Stimulated activated CD4-positive, alpha-beta T cell treated with anti-CD3 and anti-CD28 coated beads, Interleukin-12 subunit alpha, Interleukin-12 subunit beta, amount 100 ng/mL, for 48 hours (primary cell): ENCODE measurements at places on chromosomes 13 and 19.

DNA sequence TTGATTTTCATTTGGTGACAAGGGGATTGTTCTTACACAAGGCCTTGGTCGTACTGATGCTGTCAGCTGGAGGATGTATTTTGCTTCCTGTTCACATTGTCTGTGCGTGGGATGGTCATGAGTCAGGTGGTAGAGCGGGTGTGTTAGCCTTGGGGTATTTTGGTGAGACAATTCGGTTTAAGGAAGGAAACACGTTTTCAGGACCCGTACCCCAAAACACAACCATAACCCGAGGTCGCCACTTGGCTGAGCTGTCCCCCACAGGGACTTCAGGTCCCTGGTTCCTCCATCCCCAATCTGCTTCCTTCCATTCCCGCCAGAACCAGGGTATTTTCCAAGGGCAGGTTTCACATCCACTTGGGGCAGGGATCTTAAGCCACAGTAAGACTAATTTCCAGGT is 15.0 kb downstream of the MYO9B start:
- DNase-seq: no peak

- no peak for DNase-seq
Measured at GRCh38 chr19:54873990-54874389, at the start of gene FCAR. TSS of gene FCAR (plus strand) at chr19:54874235. CDS start at chr19:54874290, 55 bp downstream.

GRCh38 chr19:38759590-38760003 is 13.7 kb downstream of the LGALS7 start:
- DNase-seq: no peak

GRCh38 chr13:94308832-94309231 is 170.7 kb downstream of the DCT start:
- no peak for DNase-seq

DNA sequence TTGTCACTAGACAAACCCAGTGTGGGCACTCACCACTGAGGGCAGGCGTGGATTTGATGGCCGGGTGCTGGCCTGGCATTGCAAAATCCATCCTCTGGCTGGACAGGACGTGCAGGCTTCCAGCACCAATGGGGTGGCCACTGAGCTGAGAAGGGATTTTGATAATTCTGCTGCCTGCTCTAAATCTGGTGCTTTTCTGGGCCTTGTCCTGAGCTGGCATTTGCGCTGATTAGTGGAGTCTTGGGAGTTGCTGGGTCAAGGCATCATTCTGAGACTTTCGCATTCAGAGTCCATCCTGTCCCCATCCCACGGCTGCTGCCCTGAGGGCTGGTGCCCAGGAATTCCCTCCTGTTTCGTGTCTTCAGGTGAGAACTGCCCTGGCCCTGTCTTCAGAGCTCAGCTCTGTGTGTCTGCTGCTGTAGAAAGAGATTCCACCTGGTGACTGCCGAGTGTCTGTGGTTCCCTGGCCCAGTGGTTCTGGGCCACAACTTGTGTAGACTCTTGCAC is 65.9 kb upstream of the MCF2L start:
- no peak for DNase-seq

GRCh38 chr13:98523455-98524102 is 53.3 kb downstream of the STK24 start:
- DNase-seq: no peak

DNA sequence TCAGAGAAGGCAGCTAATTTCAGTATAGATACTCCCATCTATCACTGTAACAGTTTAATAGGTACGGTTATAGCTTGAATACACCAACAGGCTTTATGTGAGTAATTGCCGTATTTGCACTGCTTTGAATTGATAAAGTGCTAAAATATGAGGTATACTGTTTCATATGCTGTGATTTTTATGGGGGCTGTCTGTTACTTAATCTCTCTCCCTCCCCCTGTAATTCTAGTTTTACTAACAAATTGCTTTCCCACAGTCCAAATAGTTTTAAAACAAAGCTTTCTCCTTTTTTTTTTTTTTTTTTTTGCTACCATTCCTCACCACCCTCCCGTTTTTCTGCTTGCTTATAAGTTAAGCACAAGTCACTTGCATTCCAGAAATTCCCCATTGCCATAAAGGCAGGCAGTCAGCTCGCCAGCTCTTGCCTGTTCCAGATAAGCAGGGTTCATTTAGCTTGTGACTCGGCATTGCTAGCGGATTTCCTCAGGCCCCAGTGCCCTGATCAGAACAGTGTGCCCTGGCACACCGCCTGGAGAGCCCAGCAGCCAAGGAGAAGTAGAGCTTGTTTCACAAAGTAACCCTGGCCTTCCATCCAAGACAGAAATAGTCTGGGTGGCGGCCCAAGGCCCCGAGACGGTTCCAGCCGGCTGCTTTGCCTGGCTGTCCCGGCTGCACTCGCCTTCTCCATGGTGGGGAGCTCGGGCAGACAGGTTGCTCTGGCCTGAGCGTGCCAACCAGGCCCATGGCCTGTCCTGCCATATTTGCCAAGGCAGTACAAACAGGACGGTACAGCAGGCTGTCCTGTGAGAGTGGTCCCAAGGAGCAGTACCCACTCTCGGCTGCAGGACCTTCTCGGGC is 43.5 kb upstream of the NPAS1 start:
- no peak for DNase-seq

- no peak for DNase-seq
Measured at GRCh38 chr19:14550201-14550754, 20.9 kb downstream of the TECR start.

DNA sequence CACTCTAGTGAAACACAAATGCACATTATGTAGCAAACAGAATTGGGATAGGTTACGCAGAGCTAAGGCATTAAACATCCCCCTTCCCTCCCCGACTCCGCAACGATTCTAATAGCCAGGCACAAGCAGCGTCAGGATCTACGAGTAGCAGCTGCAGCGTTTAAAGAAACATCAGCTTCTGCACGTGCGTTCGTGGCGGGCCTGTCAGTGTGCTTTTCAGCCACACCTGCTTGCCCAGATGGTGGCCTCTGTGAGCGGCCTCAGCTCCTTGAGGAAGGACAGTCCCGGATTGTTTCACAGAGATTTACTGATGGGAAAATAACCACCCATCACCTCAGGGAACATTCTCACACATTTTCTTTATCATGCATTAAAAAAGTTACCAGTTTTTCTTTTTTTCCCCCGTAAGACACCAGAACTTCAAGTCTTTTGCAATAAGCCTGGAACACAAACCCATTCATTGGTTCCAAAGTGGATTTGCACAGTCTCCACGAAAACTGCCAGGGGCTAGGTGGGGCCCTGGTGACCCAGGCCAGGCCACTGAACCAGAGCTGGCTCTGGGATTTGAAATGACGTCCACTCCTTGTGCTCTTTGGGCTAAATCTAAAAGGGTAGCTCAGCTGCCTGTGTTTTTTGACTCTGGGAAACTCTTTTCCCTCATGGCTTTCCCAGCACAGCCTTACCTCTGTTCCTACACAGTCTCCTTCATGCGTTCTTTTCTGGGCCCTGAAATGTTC is 325.5 kb downstream of the KCNRG start:
- DNase-seq: no peak

DNA sequence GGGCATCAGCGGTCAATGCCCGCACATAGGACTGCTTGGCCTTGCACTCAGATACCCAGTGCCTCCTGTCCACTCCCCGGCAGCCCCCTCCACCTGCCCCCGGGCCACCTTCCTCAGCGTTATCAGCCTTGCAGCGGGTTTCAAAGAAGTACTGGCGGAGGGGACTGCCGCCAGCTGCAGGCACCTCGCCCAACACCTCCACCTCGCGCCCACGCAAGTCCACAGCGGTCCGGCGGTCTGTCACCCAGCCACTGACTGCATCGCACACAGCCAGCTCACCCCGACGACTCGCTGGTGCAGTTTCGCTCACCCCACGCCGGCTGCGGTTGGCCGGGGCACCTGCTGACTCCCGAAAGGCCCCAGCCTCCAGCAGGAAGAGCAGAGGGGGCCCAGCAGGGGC is 3.2 kb downstream of the NTF4 start:
- no peak for DNase-seq

- no peak for DNase-seq
Measured at GRCh38 chr19:43596842-43597461, 557 bp downstream of the ZNF576 start.

GRCh38 chr13:92074658-92075057 is 676.2 kb downstream of the GPC5 start:
- no peak for DNase-seq

DNA sequence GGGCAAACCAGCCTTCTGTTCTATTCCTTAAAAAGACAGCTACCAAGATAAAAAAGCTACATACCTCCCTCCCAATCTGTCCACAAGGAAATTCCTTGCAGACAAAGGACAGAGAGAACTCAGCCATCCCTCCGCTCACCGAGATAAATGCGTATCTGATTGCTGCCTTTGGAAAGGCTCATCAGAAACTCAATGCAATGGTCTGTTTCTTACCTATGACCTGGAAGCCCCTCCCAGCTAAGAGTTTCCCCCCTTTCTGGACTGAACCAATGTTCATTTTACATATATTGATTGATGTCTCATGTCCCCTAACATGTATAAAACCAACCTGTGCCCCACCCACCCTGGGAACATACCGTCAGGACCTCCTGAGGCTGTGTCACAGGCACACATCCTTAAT is 11.6 kb downstream of the BTBD2 start:
- DNase-seq: no peak

DNA sequence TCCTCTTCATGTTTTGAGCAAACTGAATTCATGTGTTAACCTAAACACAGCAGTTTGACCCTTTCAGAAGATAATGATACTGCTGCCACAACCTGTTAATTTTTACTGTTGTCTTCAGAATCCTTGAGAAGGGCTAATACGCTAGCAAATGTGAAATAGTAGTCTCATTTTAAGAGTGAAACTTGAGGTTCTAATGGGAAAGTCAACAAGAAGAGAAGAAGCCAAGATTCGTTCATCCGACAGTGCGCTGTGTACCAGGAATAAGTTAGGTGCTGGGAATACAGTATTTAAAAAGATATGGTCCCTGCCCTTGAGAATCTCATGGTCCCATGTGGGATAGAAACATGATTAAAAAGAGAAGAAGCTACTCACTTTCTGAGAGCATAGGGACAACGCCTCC is 134.4 kb downstream of the KL start:
- DNase-seq: no peak

GRCh38 chr19:13868663-13869062 is 8.3 kb upstream of the NANOS3 start:
- DNase-seq: no peak

GRCh38 chr19:33784432-33784831 is 12.2 kb upstream of the KCTD15 start:
- DNase-seq: no peak

GRCh38 chr19:33386361-33386858 is 12.9 kb downstream of the CEBPG start:
- no peak for DNase-seq

DNA sequence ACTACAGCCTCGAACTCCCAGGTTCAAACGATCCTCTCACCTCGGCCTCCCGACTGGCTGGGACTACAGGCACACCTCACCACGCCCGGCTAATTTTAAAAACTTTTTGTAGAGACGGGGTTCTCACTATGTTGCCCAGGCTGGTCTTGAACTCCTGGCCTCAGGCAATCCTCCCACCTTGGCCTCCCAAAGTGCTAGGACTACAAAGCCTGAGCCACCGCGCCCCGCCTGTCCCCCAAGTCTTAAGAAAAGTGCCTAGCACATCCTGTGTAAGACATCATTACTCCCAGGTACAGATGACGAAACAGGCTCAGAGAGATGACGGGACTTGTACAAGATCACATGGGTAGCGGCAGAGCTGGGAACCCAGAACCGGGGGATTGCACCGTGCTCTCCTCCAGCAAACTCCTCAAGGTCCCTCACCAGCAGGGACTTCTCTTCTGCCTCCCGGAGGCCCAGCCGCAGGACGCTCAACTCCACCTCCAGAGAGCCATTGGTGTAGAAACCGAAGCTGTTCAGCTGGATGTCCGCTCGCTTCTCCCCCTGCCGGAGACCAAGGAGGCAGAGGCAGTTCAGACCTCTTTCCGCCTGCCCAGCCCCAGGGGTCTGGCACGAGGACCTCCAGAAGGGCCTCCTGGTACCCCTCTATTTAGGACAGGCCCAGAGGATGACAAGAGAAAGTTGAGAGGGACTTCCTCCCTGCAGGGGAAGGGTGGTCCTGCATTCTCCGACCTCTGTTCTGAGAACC is 1.0 kb downstream of the GPR108 start:
- DNase-seq: peak; percentile 58

DNA sequence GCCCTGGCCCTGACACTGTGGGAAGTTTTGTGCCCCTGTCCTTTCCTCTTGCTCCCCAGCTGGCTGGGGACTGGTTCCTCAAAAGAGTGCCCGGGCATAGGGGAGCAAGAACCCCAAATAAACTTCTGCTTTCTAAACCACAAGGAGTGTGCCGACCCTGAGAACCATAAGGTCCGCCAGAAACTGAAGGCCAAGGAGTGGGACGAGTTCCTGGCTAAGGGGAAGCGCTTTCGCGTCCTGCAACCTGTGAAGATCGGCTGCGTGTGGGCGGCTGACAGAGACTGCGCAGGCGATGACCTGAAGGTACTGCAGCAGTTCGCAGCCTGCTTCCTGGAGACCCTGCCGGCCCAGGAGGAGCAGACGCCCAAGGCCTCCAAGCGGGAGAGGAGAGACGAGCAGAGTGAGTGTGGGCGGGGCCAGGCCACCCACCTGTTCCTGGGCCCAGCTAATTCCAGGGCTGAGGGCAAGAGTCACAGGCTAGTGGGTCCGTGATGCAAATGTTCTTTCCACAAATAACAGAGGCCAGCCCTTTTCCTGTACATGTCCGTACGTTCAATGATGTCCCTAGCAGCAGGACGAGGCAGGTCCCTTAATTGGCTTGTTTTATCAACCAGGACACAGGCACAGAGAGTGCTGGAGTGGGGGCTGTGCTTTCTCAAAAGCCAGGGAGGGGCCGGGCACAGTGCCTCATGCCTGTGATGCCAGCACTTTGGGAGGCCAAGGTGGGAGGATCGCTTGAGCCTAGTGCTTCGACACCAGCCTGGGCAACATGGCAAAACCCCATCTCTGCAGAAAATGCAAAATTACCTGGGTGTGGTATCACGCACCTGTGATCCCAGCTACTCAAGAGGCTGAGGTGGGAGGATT is 25.6 kb downstream of the UBXN6 start:
- no peak for DNase-seq

- DNase-seq: peak; percentile 89
Measured at GRCh38 chr13:40102854-40103253, 447.4 kb downstream of the COG6 start.

DNA sequence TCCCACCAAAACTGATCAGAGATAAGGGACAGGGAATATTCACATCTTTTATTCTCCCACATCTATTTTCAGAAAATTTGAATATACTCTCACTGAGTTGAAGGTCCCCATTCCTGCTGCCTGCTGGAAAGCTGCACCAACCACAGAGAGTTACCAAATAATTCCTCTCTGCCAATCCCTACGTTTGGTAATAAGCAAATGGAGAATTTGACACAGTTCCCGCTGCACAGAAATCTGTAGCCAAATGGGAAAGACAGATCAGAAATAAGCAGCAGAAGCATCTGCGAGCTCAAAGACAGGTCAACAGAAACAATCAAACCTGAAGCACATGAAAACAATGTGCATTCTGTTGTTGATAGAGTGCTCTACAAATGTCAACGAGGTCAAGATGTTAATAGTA is 9.9 kb downstream of the ZNF112 start:
- no peak for DNase-seq

- no peak for DNase-seq
Measured at GRCh38 chr19:46609511-46610412, 8.6 kb downstream of the CALM3 start.
